Activated T-cell treated with anti-CD3 and anti-CD28 coated beads for 24 hours (primary cell): ENCODE measurements at places on chromosomes 6 and 20.

- no peak for DNase-seq
Measured at GRCh38 chr6:91631227-91631626, 1044.4 kb upstream of the MAP3K7 start.

DNA sequence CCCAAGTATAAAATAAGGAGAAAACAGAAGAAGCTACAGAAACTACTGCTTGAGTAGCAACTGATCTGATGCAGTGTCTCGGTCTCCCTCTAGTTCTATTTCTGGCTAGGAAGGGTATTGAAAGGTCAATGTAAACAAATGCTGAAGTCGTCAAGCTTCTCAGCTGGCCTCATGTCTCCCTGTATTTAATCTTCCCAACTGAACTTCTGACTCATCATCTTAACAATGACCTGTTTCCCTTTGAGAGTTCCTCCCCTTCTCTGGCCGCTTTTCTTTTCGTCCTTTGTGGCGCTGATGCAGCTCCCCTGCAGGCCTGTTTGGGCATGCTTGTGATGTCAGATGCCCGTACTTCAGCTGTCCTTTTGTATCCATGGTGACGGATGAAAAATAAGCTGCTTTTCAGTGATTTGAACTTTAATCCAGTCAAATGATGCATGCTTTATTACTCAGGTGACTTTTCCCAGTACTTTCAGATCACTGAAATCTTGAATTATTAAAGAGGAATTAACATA lies 7.8 kb upstream of the LCA5 start:
- no peak for DNase-seq

DNA sequence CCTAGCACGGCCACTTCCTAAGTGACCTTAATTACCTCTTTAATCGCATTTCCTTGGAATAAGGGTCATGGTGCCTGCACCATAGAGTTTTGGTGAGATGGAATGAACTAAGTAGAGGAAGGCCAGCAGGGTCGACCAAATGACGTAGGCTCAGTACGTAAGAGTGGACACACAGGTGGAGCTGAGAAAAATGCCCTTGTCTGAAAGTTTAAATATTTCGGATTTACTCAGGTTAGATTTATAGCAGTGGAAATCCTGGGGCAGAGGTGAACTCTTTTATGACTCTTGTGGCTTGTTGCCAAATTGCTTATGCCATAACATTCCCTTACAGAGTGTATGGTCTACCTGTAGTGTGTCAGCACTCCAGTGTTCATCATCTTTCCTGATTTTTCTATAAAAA lies 23.6 kb upstream of the BTBD3 start:
- no peak for DNase-seq

GRCh38 chr6:119024111-119024510 lies 54.4 kb downstream of the FAM184A start:
- no peak for DNase-seq

DNA sequence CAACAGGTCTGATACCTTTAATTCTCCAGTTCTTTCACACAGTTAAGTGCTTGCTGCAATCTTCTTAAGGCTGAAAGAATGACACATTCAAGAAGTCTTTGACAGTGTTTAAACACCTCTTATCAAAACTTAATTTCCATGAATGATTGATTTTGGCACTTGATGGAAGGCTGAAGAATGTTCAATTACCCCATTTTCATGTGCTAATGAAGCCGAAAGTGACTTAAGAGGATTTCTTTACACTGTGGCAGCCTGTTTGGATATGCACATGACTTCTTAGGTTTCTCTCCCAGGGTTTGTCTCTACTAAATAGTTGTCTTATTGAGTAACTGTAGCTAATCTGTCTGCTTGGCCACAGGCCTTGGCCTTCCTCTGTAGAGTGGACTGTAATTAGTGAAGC lies 81.1 kb upstream of the PRDM1 start:
- no peak for DNase-seq

GRCh38 chr20:12916699-12917098 lies 92.1 kb upstream of the SPTLC3 start:
- no peak for DNase-seq
